ENCODE measurements at places on chromosomes 12 and 14. TPM values are rescaled to one million over a fixed set of nuclear protein-coding genes. Genes with fewer than 3 reads are reported as not detected.

CD163L1 gene
- total RNA-seq: not detected

TPCN1 gene
- 10.8 TPM for total RNA-seq

PROX2 gene
- total RNA-seq: not detected

TGFB3 gene
- 10.5 TPM for total RNA-seq

Data from fibroblast of lung (primary cell).